ENCODE measurements at places on chromosomes 1 and 21. TPM values are rescaled to one million over a fixed set of nuclear protein-coding genes. Genes with fewer than 3 reads are reported as not detected.
A peak's percentile ranks its signal among the peaks of the same experiment; 100 is the strongest.

SSBP3 gene
- 87.9 TPM for total RNA-seq

HSD3B2 gene
- not detected for total RNA-seq

MCOLN3 gene
- total RNA-seq: 0.66 TPM

C1orf226 gene
- total RNA-seq: not detected

ADGRL2 gene
- 0.17 TPM for total RNA-seq

TMEM269 gene
- not detected for total RNA-seq

BRDT gene
- not detected for total RNA-seq

ZBTB7B gene
- 150 TPM for total RNA-seq

KRTAP22-1 gene
- total RNA-seq: not detected

RXFP4 gene
- not detected for total RNA-seq

VANGL2 gene
- total RNA-seq: 0.02 TPM

DNA sequence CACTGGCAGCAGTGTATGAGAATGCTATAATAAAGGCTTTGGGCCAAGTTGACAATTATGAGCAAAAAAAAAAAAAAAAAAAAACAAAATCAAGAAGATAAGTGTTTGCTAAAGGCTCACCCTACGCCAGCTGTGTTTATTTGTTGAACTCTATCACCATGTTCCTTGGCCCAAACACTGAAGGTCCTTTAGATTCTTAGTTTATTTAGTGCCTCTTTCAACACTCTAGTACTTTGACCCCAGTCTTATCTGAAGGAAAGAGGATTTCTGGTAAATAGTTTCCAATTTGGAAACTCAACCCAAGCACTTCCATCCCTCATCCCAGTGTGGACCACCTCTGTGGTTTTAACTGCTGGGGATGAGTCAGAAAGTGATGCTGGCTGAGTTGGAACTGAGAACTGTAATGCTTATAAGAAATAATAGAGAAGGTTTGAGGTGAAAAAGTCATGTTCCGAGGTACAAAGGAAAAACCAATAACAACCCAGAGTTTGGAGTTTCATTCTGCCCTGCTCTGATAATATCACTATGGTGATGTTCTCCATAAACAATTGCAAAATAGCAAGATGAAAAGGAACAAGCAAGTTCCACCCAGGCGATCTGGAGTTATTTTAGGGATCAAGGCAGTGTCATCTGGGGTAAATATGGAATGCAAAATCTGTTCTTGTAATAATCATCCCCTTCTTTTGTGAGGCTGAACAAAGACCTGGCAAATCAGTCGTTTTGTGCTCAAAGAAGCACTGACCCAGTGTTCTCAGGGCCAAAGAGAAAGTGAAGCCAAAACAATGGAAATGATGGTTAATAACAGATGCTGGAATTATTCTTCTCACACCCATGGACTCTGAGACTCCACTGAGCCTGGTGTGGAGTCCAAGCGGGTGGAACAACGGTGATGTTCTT, 19.7 kb upstream of the CAPZB start:
- H3K36me3 ChIP-seq: no peaks in the 10 kb centered on the region
- peaks cover 10% of the 10 kb centered on the region for H3K4me1 ChIP-seq
- H3K27ac ChIP-seq: peak overlapping the region; percentile 26
- no peak for DNase-seq
- H3K4me3 ChIP-seq: no peak overlapping the region

- no peaks in the 10 kb centered on the region for H3K36me3 ChIP-seq
- no peaks in the 10 kb centered on the region for H3K4me1 ChIP-seq
- no peaks in the 10 kb centered on the region for H3K27me3 ChIP-seq
- H3K27ac ChIP-seq: no peak overlapping the region
- H3K4me3 ChIP-seq: no peak overlapping the region
- DNase-seq: no peak
Measured at GRCh38 chr1:13560541-13560940, 23.1 kb upstream of the PDPN start.

DNA sequence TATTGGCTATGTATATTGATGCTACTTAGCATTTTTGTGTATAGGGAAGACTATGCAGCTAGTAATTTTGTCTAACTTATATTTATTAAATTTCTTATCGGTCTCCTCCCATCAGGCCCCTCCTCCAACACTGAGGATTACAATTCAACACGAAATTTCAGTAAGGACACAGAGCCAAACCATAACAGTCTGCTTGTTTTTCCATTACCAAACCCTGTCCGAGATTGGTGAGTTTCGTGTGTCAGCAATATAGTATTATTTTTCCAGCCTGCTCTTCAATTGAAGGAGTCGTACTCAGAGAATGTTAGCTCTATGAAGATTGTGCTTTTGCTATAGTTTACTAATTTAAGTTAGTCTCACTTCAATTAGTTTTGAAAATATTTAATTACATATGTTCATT, 1495.3 kb downstream of the MRPL39 start:
- no peak overlapping the region for H3K27ac ChIP-seq
- H3K4me3 ChIP-seq: no peak overlapping the region

GRCh38 chr1:230860617-230861384, 7.5 kb downstream of the C1orf198 start:
- no peak overlapping the region for H3K4me3 ChIP-seq
- no peak for DNase-seq
- H3K27me3 ChIP-seq: no peaks in the 10 kb centered on the region
- peaks cover 4% of the 10 kb centered on the region for H3K36me3 ChIP-seq
- H3K4me1 ChIP-seq: peaks cover 20% of the 10 kb centered on the region

- DNase-seq: no peak
- H3K27me3 ChIP-seq: peaks cover 62% of the 10 kb centered on the region
- no peaks in the 10 kb centered on the region for H3K36me3 ChIP-seq
- no peak overlapping the region for H3K27ac ChIP-seq
- H3K4me1 ChIP-seq: no peaks in the 10 kb centered on the region
- H3K4me3 ChIP-seq: no peak overlapping the region
Measured at GRCh38 chr1:111378791-111379190, 48.7 kb downstream of the OVGP1 start.

DNA sequence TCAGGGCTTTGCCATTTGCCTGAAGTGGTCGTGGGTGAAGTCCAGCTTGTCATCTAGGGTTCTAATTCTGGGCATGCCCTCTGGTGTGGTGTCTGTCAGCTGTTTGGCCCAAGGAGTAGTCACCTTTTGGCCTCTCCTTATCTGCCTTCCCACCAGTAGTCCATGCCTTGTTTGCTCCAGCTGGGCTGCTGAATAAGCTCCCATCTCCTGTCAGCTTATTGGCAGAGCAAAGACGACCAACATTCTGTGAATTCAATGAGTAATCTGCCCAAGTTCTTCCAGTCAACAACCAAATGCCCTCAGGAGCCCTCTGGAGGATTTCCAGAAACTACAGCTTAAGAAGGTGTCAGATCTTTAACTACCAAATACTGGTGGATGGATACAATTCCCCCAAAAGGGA, 7.0 kb downstream of the BCAN start:
- no peak overlapping the region for H3K4me3 ChIP-seq
- H3K27ac ChIP-seq: no peak overlapping the region
- peaks cover 66% of the 10 kb centered on the region for H3K27me3 ChIP-seq
- DNase-seq: no peak
- H3K36me3 ChIP-seq: no peaks in the 10 kb centered on the region

GRCh38 chr21:44850208-44850800, 23.2 kb downstream of the PTTG1IP start:
- H3K27me3 ChIP-seq: no peaks in the 10 kb centered on the region
- no peak for DNase-seq
- H3K27ac ChIP-seq: no peak overlapping the region
- peaks cover 27% of the 10 kb centered on the region for H3K4me1 ChIP-seq

- no peak overlapping the region for H3K4me3 ChIP-seq
- H3K27me3 ChIP-seq: peaks cover 4% of the 10 kb centered on the region
- H3K27ac ChIP-seq: no peak overlapping the region
- H3K4me1 ChIP-seq: no peaks in the 10 kb centered on the region
- no peak for DNase-seq
Measured at GRCh38 chr1:38375035-38375434, 328.4 kb upstream of the POU3F1 start.

- H3K27me3 ChIP-seq: peaks cover 34% of the 10 kb centered on the region
- no peak for DNase-seq
- no peak overlapping the region for H3K4me3 ChIP-seq
- H3K36me3 ChIP-seq: peaks cover 15% of the 10 kb centered on the region
Measured at GRCh38 chr1:227559926-227560325, 3.4 kb upstream of the ZNF678 start.

DNA sequence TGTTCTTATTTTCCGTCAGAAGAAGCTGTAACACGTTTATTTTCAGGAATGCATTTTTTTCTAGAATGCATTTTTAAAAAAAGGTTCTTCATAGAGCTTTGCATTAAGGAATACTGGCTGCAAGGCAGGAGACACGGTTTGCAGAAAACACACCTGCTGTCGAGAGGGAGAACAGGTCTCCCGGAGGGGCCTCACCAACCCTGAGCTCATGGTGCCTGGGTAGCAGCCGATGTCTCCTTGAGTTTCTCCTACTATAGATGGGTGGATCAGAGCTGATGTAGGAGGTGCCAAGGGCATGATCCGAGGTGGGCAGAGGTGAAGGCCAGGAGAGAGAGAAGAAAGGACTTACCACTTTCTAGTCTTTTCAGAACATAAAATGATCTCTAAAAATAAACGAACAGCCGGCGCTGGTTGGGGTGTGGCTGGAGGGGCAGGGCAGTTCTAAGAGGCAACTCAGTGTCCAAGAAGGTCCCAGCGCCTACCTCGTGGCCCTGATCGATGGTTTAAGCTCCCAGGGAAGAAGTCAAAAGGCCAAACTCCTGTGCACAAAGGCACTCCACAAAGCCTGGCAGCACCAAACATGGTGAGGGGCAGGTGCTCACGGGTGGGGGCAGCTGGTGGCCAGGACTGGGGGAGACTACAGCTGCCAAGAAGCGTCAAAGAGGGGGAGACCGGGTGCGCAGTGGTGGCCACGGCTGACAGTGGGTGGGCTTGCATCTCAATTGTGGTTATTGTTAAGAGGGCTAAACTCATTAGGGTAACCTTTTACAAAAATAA, 12.2 kb downstream of the MORN1 start:
- H3K27me3 ChIP-seq: no peaks in the 10 kb centered on the region
- peaks cover 2% of the 10 kb centered on the region for H3K4me1 ChIP-seq
- H3K4me3 ChIP-seq: no peak overlapping the region
- no peak overlapping the region for H3K27ac ChIP-seq

- no peaks in the 10 kb centered on the region for H3K27me3 ChIP-seq
- peak overlapping the region; percentile 99 for H3K4me3 ChIP-seq
- H3K4me1 ChIP-seq: peaks cover 31% of the 10 kb centered on the region
- DNase-seq: no peak
Measured at GRCh38 chr1:153978274-153978909, 918 bp upstream of the JTB start.

GRCh38 chr1:169193191-169193850, 86.8 kb downstream of the ATP1B1 start:
- no peak for DNase-seq
- no peaks in the 10 kb centered on the region for H3K36me3 ChIP-seq
- H3K4me3 ChIP-seq: no peak overlapping the region

DNA sequence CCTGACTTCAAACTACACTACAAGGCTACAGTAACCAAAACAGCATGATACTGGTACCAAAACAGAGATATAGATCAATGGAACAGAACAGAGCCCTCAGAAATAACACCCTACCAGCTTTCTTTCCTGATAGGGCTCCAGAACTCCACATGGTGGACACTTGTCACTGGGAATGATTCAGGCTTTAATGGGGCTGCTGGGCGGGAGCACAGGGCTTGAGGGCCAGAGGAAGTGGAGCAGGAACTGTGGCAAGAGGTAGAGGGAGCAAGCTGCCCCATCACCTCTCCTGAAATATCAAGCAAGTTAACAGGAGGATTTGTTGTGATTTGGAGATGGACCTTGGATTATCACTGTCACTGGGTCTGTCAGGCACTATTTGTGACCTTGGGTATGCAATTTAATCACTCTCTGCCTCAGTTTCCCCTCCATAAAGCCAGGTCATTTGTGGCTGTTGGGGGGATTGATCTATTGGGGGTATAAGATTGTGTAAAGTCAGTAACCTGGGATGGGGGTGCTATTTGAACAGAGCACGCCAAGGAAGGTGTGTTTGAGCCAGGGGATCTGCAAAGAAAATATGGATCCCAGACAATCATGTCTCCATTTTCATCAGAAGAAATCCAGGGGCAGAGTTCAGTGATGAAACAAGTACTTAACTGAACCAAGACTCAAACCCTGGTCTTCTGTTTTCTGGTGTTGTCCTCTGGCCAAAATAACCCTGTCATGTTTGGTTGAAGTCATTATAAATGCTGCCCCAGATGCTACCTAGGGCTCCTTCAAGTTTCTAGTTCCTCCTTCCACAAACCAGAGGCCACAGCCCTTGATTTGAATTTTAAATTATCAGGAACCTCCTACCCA, 25.2 kb downstream of the ETS2 start:
- H3K27me3 ChIP-seq: peaks cover 6% of the 10 kb centered on the region
- H3K36me3 ChIP-seq: no peaks in the 10 kb centered on the region
- H3K4me1 ChIP-seq: peaks cover 15% of the 10 kb centered on the region
- H3K27ac ChIP-seq: no peak overlapping the region

- H3K4me1 ChIP-seq: no peaks in the 10 kb centered on the region
- no peak overlapping the region for H3K4me3 ChIP-seq
- H3K36me3 ChIP-seq: no peaks in the 10 kb centered on the region
- DNase-seq: no peak
Measured at GRCh38 chr1:173639102-173639501, 4.0 kb downstream of the TEX50 start.

- H3K27me3 ChIP-seq: peaks cover 18% of the 10 kb centered on the region
- H3K4me1 ChIP-seq: peaks cover 4% of the 10 kb centered on the region
- no peak for DNase-seq
- no peaks in the 10 kb centered on the region for H3K36me3 ChIP-seq
- no peak overlapping the region for H3K4me3 ChIP-seq
- no peak overlapping the region for H3K27ac ChIP-seq
Measured at GRCh38 chr1:158126425-158126824, 54.3 kb upstream of the CD1D start.
